Articular chondrocyte of knee joint (primary cell): ENCODE measurements at places on chromosomes 16 and 17. TPM values are rescaled to one million over a fixed set of nuclear protein-coding genes. Genes with fewer than 3 reads are reported as not detected.

Gene C1QTNF8
- total RNA-seq: 0.65 TPM in 1 of 2 replicates, not detected in the other

Gene NPIPB2
- 2.5 and 6.5 TPM in 2 replicates for total RNA-seq

Gene SMIM22
- not detected in 2 replicates for total RNA-seq

Gene TMC5
- total RNA-seq: not detected in 2 replicates

Gene SPATA22
- 1.3 TPM in 1 of 2 replicates, not detected in the other for total RNA-seq

Gene KRT12
- not detected in 2 replicates for total RNA-seq

Gene KCNJ16
- not detected in 2 replicates for total RNA-seq

Gene HS3ST3B1
- total RNA-seq: 4.6 and 6.3 TPM in 2 replicates

Gene NTN3
- total RNA-seq: 0.13 and 0.76 TPM in 2 replicates

Gene SPATA32
- 0.13 TPM in 1 of 2 replicates, not detected in the other for total RNA-seq

Gene GJC1
- 8.2 and 36.2 TPM in 2 replicates for total RNA-seq

Gene TBC1D3C
- total RNA-seq: 0.32 TPM in 1 of 2 replicates, not detected in the other

Gene TBC1D3I
- not detected in 2 replicates for total RNA-seq

Gene NACA2
- 0.13 and 0.22 TPM in 2 replicates for total RNA-seq

Gene CD300H
- total RNA-seq: not detected in 2 replicates

Gene SDF2
- total RNA-seq: 30.3 and 44.3 TPM in 2 replicates

Gene ARSG
- total RNA-seq: 5.4 and 7.5 TPM in 2 replicates

Gene ASB16
- 0.11 and 0.39 TPM in 2 replicates for total RNA-seq
